ENCODE measurements at places on chromosomes 4 and X.

DNA sequence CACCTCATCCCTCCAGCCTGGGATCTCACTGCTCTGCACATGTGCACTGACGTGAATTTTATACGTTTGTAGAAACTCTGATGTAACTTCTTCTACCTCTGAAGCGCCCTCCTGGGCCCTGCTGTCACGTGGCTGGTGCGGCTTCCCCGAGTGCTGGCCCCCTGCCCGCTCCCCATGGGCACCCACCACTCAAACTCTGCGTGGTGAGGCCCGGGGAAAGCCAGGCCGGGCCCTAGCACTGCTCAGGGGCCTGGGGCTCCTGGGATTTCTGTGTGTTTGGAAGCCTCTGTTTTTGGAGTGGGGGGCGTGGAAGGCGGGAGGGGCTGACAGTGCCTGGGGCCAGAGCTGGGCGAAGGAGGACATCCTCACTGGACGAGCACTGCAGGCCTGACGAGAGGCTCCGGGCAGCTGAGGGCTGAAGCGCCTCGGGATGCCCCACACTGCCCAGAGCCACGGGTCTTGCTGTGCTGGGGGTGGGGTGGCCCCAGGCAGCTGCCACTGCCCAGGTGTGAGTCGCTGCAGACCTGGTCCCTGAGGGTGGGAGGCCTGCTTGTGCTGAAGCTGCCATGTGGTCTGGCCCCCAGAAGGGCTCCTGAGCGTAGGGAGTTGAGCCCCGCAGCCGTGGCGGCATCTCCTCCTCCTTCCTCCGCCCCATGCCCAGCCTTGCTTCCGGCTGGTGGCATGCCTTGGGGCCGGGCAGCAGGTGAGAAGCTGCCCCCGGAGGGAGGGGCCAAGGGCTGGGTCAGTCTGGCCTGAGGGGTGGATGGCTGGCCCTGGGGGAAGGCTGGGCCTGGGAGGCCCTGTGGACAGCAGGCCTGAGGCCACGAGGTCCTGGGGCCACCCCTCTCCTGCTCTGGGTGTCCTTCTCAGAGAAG is 7.7 kb downstream of the NAT8L start:
- H3K27me3 ChIP-seq, result no peaks in the 10 kb centered on the region
- no peak for DNase-seq
- H3K4me3 ChIP-seq, result no peak overlapping the region
- no peaks in the 10 kb centered on the region for H3K4me1 ChIP-seq

DNA sequence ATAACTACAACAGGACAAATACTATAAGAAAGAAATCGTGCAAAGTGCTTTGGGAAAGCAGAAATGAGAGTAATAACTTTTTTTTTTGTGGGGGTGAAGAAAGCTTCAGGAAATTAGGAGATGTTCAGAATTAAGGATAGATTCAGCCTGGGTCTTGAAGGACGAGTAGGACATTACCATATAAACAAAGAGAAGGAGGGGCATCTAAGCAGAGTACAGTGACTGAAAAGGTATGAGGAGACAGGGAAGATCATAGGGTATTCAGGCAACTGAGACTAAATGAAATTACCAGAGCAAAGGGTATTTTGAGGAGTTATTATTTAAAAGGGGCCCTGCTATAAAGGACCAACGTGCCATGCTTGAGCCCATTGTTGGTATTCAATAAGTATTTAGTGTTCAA is 3.1 kb upstream of the STAP1 start:
- no peak overlapping the region for H3K27ac ChIP-seq
- no peaks in the 10 kb centered on the region for H3K36me3 ChIP-seq
- peaks cover 23% of the 10 kb centered on the region for H3K4me1 ChIP-seq
- DNase-seq, result no peak
- H3K27me3 ChIP-seq, result no peaks in the 10 kb centered on the region

DNA sequence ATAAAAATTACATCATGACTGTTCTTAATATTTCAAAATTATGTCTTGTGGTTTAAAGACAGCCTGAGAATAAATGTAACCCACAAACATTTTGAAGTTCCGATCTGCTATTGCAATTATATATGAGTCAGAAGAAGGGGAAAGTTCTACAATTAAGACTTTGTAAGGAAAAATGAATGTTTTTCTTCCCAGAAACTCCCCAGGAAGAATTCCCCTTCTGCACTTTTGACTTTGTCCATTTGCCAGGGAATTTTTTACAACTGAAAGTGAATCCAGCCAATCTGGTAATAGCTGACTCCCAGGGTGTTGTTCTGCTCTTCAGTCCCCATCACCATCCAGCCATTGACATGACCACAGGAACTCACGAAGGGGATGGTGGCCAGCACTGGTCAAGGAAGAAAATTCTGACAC is 61.6 kb upstream of the NOCT start:
- no peak for DNase-seq
- H3K4me1 ChIP-seq, result no peaks in the 10 kb centered on the region
- peaks cover 3% of the 10 kb centered on the region for H3K27me3 ChIP-seq
- no peak overlapping the region for H3K27ac ChIP-seq

DNA sequence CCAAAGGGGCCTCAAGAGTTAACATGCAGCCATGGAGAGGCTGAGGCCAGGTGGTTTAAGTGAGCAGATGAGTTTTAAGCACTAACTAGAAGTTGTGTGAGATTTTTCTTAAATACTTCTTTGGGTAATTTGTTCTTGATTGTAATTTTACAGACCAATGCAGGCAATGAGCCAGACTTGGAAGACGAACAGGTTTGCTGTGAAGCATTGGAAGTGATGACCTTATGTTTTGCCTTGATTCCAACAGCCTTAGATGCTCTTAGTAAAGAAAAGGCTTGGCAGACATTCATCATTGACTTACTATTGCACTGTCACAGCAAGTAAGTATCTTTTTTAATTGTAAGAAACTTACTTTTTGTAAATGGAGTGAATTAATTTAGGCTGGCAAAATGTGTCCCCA is 103.9 kb downstream of the USP9X start:
- DNase-seq, result no peak
- H3K36me3 ChIP-seq, result peaks cover 45% of the 10 kb centered on the region
- no peak overlapping the region for H3K27ac ChIP-seq
- H3K4me1 ChIP-seq, result no peaks in the 10 kb centered on the region

GRCh38 chr4:121788896-121789295 is 12.2 kb upstream of the EXOSC9 start:
- peaks cover 2% of the 10 kb centered on the region for H3K4me1 ChIP-seq
- no peaks in the 10 kb centered on the region for H3K27me3 ChIP-seq
- H3K27ac ChIP-seq, result no peak overlapping the region
- H3K4me3 ChIP-seq, result no peak overlapping the region
- no peaks in the 10 kb centered on the region for H3K36me3 ChIP-seq

DNA sequence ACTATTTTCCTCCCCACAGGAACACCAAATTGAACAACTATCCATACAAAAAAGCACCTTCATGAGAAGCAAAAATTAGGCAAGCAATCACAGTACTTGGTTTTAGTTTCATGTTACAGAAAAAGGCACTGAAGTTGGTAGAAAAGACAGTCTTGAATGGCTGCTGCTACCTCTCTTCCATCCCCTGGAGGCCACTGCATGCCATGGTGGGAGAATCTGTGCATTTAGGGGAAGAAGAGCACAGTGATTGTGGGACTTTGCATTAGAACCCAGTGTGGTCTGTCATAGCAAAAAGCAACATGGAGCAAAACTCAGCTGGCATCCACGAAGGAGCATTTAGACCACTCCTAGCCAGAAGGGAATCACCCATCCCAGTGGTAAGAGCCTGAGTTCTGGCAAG is 941.9 kb downstream of the PCDH18 start:
- no peaks in the 10 kb centered on the region for H3K4me1 ChIP-seq
- DNase-seq, result no peak
- H3K27ac ChIP-seq, result no peak overlapping the region
- H3K36me3 ChIP-seq, result no peaks in the 10 kb centered on the region
- H3K4me3 ChIP-seq, result no peak overlapping the region

DNA sequence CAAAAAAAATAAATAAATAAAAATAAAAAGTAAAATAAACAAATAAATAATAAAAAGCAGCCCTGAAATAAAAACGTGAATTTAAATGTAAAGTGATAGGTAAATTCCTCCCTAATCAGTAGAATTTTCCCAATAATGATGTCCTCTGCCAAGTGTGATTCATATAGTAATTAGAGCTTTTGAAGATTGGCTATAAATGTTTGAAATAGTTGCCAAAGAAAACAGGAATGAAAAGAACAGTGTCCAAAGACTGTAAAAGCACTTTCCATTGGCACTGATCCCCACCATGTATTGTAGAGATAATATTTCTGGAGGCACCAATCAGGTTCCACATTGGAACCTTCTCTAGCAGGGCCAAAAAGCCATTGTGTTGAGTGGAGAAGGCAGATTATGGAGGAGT is 25.9 kb upstream of the SMARCAD1 start:
- H3K4me1 ChIP-seq, result no peaks in the 10 kb centered on the region
- H3K27ac ChIP-seq, result no peak overlapping the region
- H3K27me3 ChIP-seq, result no peaks in the 10 kb centered on the region

- peaks cover 70% of the 10 kb centered on the region for H3K36me3 ChIP-seq
- no peak overlapping the region for H3K27ac ChIP-seq
- H3K4me1 ChIP-seq, result no peaks in the 10 kb centered on the region
- H3K4me3 ChIP-seq, result no peak overlapping the region
These were observed 17.8 kb downstream of the IDS start for GRCh38 chrX:149487292-149487691.

GRCh38 chr4:3322059-3322550 is 29.3 kb downstream of the RGS12 start:
- no peaks in the 10 kb centered on the region for H3K27me3 ChIP-seq
- DNase-seq, result no peak
- H3K4me1 ChIP-seq, result no peaks in the 10 kb centered on the region

GRCh38 chr4:40322811-40323210 is 12.3 kb upstream of the CHRNA9 start:
- no peak overlapping the region for H3K4me3 ChIP-seq
- no peak overlapping the region for H3K27ac ChIP-seq
- peaks cover 3% of the 10 kb centered on the region for H3K4me1 ChIP-seq
- DNase-seq, result no peak
- H3K36me3 ChIP-seq, result no peaks in the 10 kb centered on the region

DNA sequence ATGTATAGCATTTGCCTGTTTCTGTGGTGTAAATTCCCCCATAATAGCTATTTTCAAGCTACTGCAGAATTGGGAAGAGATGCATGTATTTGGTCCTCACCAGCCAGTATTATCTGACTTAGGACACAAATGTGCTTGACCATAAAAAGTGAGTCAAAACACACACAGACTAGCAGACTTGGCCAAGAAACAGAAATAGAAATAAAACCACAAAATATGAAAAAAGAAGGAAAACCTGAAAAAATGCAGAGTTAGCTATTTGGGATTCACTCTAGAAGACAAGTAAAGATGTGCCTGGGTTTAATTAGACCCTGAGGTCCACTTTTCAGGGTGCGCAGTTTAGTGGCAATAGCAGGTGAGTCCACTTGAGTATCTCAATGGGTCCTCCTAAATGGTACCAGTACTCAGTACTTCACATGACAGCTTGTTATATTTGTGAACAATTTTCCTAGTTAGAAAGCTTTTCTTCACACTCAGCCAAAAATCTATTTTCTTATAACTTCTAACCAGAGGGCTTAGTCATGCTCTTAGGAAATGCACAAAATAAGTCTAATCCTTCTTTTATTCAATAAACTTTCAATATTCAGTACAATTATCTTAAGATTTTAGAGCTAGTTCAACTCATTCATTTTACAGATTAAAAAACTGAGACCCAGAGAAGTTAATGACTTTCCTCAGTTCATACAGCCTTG is 108.7 kb upstream of the JADE1 start:
- H3K27ac ChIP-seq, result no peak overlapping the region
- DNase-seq, result no peak
- no peak overlapping the region for H3K4me3 ChIP-seq

DNA sequence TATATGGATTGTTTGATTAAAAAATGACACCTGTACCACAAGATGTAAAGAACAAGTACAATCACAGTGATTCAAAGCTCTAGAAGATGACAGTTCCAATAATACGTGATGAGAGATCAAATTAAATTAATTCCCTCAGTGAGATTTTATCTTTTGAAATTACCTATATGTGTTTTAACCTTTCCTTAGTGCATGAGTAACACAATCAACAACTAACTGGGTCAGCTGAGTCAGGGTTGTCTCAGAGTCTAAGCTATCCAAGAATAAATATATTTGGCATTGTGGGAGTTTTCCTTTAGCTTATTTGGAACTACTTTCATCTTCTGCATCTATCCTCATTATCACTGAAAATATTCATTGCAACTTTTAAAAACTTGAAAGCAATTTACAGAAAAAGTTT is 162.8 kb downstream of the WDFY3 start:
- no peak overlapping the region for H3K4me3 ChIP-seq
- DNase-seq, result no peak
- no peaks in the 10 kb centered on the region for H3K4me1 ChIP-seq
- no peak overlapping the region for H3K27ac ChIP-seq

- H3K27me3 ChIP-seq, result no peaks in the 10 kb centered on the region
- no peaks in the 10 kb centered on the region for H3K36me3 ChIP-seq
- H3K4me1 ChIP-seq, result peaks cover 9% of the 10 kb centered on the region
These were observed 1.4 kb downstream of the PALLD start for GRCh38 chr4:168498251-168498650.

GRCh38 chr4:149999485-150000074 is 78.7 kb upstream of the DCLK2 start:
- no peaks in the 10 kb centered on the region for H3K4me1 ChIP-seq
- H3K4me3 ChIP-seq, result no peak overlapping the region
- H3K36me3 ChIP-seq, result no peaks in the 10 kb centered on the region
- DNase-seq, result no peak

- no peak overlapping the region for H3K27ac ChIP-seq
- H3K36me3 ChIP-seq, result peaks cover 74% of the 10 kb centered on the region
- H3K4me1 ChIP-seq, result peaks cover 9% of the 10 kb centered on the region
- H3K27me3 ChIP-seq, result no peaks in the 10 kb centered on the region
These were observed 29.4 kb downstream of the TMA16 start for GRCh38 chr4:163523791-163524365.

All from DND-41 (cell line).